Stimulated activated CD8-positive, alpha-beta memory T cell treated with anti-CD3 and anti-CD28 coated beads, Interleukin-7, amount 100 ng/mL, for 48 hours (primary cell): ENCODE measurements at places on chromosomes 1 and 21.

GRCh38 chr1:213737398-213738035 lies 250.3 kb upstream of the PROX1 start:
- DNase-seq = no peak

GRCh38 chr1:99728494-99729235 lies 37.8 kb downstream of the FRRS1 start:
- no peak for DNase-seq

DNA sequence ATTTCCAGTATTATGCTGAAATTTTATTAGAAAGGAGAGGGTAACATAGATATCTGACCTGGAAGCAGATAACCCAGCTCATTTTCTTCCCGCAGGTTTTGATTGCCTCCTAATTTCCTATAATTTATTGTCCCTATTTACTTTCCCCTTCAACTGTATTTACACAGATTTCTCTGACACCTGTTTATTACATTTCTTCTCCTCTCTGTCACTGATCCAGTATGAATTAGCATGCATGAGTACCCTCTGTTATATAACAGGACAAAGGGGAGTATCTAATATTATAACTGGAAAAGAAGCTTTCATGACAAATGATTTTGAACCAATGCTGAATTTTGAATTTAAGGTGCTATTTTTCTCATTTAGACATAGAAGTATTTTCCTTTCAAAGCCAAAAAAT lies 37.4 kb downstream of the DENND1B start:
- DNase-seq = no peak

DNA sequence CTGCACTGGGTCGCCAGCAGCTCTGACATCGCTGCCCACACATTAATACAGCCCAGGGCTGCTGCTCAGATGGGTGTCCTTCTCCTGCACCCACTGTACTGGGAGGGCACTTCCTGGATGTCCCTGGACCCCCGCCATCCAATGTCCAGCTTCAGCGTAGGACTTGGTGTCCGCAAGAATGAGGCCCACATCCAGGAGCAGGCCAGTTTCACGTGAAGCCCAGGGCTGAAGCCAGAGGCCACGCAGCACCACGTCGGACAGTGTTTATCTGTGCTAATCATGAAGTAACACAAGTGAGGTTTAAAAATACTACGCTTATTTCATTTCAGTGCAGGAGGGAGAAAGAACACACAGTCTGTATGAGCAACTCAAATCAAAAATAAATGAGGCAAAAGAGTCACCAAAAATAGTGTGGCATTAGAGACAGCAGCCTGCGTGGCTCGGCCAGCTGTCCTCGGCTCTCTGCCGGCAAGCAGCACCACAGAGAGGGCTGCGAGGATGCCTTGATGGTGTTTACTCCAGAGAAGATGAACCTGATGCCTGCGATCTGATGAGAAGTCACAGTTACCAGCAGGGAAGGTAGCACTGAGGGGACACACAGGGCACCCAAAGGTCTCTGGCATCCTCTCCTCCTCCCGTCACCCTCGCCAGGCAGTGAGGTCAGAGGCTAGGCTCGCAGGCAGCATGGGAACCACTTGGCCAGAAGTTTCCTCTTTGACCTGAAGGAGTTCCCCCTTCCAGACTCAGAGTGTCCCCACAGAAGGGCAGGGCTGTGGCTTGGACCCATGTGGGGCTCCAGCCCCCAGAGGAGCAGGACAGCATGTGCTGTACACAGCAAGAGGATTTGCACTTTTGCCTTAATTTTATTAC lies 22.1 kb upstream of the NPHP4 start:
- DNase-seq = no peak

DNA sequence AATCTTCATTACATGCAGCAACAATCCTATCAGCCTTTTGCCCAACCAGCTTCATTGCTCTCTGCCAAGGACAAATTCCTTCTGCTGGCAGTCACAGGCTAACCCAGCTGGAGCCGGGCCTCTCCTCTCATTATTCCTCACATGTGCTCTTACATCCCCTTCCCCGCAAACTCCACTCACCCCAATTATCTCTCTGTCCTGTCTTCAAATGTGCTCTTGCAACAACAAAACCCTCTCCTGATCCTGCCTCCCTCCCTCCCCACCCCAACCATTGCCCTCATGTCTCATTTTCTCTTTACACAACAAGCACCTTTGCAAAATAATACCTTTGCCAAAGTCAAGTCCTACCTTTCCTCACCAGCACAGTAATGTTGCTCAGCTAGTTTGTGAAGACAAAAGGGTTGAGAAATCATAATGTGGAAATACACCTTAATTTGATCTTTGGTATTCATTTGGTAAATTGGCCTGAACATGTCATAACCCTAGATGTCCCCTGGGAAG lies 36.0 kb upstream of the DHCR24 start:
- DNase-seq = no peak
